ENCODE measurements at places on chromosomes 1 and 21.
A peak's percentile ranks its signal among the peaks of the same experiment; 100 is the strongest.

DNA sequence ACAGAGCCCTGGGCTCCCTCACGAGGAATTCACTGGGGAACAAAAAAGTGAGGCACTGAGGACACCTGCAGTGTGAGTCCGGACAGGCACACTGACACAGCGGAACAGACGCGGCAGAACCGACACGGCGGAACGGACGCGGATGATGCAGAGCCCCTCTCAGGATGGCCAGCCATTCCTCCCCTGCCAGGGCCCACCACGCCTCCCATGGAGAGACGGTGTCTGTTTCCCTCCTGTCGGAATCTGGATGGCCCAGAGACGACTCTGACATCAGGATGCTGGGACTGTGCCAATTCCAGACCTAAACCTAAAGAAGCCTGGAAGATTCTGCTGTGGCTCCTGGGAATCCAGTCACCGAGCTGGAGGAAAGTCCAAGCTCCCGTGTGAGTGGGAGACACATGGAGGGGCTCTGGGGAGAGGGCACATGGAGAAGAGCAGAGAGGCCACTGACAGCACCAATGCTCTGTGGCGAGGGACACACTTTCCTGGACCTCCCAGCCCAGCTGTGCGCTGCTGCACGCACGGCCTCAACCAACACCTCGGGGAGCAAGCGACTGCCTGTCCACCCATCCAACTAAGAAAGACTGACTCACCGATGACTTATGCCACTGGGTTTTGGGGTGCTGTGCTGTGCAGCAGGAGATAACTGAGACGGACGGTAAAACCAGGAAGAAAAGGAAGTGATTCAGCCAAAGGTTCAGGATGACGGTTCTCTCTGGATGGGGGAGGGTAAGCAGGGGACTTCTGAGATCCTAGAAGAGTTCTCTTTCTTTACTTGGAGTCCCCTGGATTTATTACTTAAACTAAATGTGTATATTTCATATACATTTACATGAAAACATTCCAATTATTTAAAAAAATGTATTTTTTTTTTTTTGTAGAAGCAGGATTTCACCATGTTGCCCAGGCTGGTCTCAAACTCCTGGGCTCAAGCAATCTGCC is 23.3 kb downstream of the ZBTB17 start:
- DNase-seq = peak; percentile 27

- no peak for DNase-seq
These were observed 29.2 kb downstream of the ZNF281 start for GRCh38 chr1:200380589-200381021.

DNA sequence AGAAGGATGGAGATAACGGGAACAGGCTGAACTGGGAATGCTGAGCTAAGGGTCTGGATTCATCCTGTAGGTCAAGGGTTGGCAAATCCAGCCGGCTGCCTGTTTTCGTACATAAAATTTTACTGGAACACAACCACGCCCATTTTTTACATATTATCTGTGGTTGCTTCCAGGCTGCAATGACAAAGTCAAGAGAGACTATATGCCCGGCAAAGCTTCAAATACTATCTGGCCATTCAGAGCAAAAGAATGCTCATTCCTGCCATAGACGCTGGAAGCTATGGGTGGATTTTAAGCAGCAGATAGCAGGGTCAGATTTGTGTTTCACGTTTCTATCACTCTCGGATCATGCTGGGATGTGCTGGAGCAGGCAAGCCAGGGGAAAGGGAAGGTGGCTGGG is 137.9 kb upstream of the EDN2 start:
- no peak for DNase-seq

GRCh38 chr21:36079010-36079649 is 9.3 kb downstream of the CBR1 start:
- peak; percentile 49 for DNase-seq

DNA sequence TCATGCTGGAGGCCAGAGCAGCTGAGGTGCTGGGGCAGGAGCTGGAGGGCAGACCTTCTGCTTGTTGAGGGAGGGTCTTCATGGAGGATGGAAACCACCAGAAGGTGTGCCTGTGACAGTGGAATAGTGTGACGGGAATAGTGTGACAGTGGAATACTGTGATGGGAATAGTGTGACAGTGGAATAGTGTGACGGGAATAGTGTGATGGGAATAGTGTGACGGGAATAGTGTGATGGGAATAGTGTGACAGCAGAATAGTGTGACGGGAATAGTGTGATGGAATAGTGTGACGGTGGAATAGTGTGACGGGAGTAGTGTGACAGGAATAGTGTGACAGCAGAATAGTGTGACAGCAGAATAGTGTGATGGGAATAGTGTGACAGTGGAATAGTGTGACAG is 325.1 kb downstream of the HHAT start:
- no peak for DNase-seq

- no peak for DNase-seq
These were observed 172.8 kb downstream of the CLEC20A start for GRCh38 chr1:178324003-178324402.
